Endothelial cell of umbilical vein (primary cell): ENCODE measurements at places on chromosomes 7 and 10. TPM values are rescaled to one million over a fixed set of nuclear protein-coding genes. Genes with fewer than 3 reads are reported as not detected.

- no peak for DNase-seq
- H3K4me1 ChIP-seq, result no peaks in the 10 kb centered on the region
- no peak overlapping the region for H3K27ac ChIP-seq
- no peaks in the 10 kb centered on the region for H3K27me3 ChIP-seq
- no peaks in the 10 kb centered on the region for H3K36me3 ChIP-seq
These were observed 583.5 kb downstream of the PARD3 start for GRCh38 chr10:34231441-34232180.

- H3K36me3 ChIP-seq, result no peaks in the 10 kb centered on the region
- no peak overlapping the region for H3K4me3 ChIP-seq
- no peaks in the 10 kb centered on the region for H3K4me1 ChIP-seq
- DNase-seq, result no peak
These were observed 112.3 kb upstream of the SMIM30 start for GRCh38 chr7:113230691-113231090.

DNA sequence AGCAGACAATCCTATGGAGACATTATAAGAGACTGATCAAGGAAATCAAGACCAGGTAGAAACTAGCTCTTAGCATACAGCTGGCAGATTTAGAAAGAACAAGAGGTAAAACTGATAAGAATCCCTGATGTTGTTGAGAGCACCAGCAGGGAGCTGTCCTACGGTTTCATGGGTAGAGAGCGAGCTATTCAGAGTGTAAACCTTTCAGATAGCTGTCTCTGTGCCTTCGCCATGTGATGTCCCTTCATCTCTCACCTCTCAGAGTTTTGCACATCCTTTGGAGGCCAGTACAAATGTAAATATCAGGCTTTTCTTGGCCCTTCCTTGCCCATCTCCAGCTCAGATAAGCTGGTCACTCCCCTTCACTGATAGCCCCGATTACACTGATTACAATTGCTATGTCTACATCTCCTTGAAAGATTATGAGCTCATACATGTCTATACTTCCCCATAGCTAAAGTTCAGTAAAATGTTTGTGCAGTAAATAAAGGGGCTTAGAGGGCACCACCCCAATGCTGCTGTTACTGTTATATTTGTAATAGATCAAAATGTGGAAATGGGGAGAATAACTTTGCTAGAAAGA lies 21.9 kb downstream of the THSD7A start:
- no peaks in the 10 kb centered on the region for H3K36me3 ChIP-seq
- H3K4me3 ChIP-seq, result no peak overlapping the region
- H3K27me3 ChIP-seq, result no peaks in the 10 kb centered on the region
- H3K27ac ChIP-seq, result no peak overlapping the region

SERPINE1 gene
- polyA plus RNA-seq, result 4,637 and 5,683 TPM in 2 replicates
